ENCODE measurements at places on chromosomes 6 and 20. TPM values are rescaled to one million over a fixed set of nuclear protein-coding genes. Genes with fewer than 3 reads are reported as not detected.

The NCOA3 gene
- total RNA-seq: 42.9 TPM

The SLC17A1 gene
- total RNA-seq: not detected

The RAD21L1 gene
- not detected for total RNA-seq

The CLPSL1 gene
- not detected for total RNA-seq

The TAPBP gene
- 35.4 TPM for total RNA-seq

The ULBP1 gene
- total RNA-seq: 0.94 TPM

The GUCA1A gene
- not detected for total RNA-seq

The CFAP61 gene
- 0.40 TPM for total RNA-seq

The PRPH2 gene
- not detected for total RNA-seq

The ACSS2 gene
- total RNA-seq: 11.9 TPM

The GSTA2 gene
- not detected for total RNA-seq

The SLC17A4 gene
- total RNA-seq: not detected
